Endothelial cell of coronary artery (primary cell): ENCODE measurements at places on chromosomes 7 and 10. TPM values are rescaled to one million over a fixed set of nuclear protein-coding genes. Genes with fewer than 3 reads are reported as not detected.

The LIPJ gene
- total RNA-seq: under 0.01 TPM in 1 of 2 replicates, not detected in the other

The CACNB2 gene
- not detected in 2 replicates for total RNA-seq

The SLC13A1 gene
- not detected in 2 replicates for total RNA-seq

The MALSU1 gene
- total RNA-seq: 58.5 and 92.1 TPM in 2 replicates

The SOSTDC1 gene
- not detected in 2 replicates for total RNA-seq
